Smooth muscle cell of the coronary artery (primary cell): ENCODE measurements at places on chromosomes 13 and 19. TPM values are rescaled to one million over a fixed set of nuclear protein-coding genes. Genes with fewer than 3 reads are reported as not detected.

POMP gene
- total RNA-seq = 27.0 and 111 TPM in 2 replicates

GARIN5A gene
- total RNA-seq = 0.53 TPM in 1 of 2 replicates, not detected in the other

TEKTIP1 gene
- not detected in 2 replicates for total RNA-seq

ZNF416 gene
- 4.8 and 6.3 TPM in 2 replicates for total RNA-seq
